ENCODE measurements at places on chromosomes 1 and 21.

DNA sequence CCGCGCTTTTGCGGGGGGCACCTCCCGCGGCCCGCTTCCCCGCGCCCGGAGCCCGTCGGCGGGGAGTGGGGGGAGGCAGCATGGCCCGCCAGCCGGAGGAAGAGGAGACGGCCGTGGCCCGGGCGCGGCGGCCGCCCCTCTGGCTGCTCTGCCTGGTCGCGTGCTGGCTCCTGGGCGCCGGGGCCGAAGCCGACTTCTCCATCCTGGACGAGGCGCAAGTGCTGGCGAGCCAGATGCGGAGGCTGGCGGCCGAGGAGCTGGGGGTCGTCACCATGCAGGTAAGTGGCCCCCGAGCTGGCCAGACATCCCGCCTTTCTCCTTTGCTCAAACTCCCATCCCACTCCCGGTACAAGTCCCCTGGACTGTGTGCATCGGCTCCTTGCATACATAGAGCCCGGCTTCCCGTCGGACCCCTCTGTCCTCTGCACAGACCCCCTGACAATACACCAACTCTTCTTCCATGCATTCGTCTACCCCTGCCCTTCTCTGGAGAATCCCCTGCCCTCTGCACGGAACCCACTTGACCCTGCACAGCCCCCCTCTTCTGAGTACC is 812 bp downstream of the CACHD1 start:
- no peak for DNase-seq

- no peak for DNase-seq
Measured at GRCh38 chr21:24027396-24027795, 1579.9 kb downstream of the MRPL39 start.

DNA sequence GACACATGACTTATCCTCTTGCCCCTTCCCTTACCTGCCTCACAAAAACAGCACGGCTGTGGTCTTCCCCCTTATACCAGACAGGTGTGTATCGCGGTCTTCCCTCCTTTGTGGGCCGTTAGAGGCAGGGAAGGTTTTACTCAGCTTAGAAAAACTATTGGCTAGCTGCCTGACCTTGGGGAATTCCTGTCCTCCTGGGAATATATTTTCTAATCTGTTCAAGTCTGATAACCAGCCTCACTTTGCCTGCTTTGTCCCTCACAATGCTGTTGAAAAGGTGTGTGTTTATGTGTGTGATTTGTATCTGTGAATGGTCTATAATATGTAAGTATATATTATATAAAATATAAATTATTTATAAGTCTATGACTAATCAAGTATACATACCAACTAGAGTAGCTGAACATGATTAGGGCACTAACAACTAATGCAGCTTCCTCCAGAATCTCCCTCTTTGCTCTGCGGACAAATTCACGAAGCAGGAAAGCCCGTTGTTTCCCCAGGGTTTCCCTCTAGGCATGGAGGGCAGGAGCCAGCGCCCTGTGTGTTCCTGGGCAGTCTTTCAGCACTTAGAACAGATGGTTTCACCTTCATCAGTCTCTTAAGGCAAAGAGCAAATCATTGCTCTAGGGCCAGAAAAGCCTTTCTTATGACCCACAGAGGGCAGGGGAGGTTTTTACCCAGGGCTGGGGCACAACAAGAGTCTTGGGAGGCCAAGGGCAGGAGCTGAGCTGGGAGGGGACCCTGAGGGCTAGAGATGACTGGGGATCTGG is 25.6 kb downstream of the SLC26A9 start:
- no peak for DNase-seq

GRCh38 chr21:41196993-41197392 is 29.0 kb downstream of the BACE2 start:
- DNase-seq = no peak

DNA sequence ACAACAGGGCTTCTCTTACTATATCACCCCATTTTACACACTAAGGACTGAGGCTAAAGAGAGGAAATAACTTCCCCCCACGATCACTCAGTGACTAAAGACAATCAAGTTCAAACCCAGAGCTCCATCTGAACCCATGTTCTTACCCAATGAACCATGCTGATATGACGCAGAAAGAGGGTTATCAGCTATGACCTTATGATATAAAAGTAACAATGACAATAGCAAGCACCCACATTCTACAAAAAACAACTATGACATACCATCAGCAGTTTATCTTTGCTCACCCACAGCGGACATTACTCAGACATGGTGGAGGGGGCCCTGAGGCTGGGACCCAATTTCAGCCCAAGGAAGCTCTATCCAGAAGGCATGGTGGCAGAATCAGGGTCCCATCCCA is 75.7 kb downstream of the PTPN14 start:
- DNase-seq = no peak

DNA sequence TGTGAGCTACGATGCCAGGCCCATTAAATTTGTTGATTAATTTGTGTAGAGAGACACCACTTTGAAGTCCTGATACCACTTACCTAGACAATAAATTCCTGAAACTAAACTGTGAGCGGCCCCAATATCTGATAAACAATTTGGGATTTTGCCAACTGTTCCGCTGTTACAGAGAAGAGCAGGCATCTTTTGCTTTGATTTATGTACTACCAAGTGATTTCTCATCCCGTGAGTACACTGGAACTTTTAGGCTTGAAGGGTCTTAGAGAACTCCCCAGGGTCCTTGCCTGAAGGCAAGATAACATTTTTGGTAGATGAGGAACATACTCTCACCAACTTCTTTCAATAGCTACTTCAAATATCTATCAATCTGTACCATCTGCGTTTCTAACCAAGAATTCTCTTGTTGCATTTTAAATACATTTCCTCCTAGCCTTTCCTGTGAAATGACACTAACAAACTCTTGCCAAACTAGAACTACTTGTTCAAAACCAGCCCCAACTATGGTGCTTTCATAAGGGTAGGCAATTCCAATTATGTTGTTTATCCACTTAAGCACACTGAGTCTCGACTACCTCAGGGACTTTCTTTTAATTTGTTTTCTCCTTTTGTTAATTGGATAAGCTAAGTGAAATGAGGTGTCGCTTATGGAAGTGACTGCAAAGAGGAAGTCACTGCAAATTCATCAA is 23.2 kb upstream of the SLC30A1 start:
- peak; percentile 48 for DNase-seq

DNA sequence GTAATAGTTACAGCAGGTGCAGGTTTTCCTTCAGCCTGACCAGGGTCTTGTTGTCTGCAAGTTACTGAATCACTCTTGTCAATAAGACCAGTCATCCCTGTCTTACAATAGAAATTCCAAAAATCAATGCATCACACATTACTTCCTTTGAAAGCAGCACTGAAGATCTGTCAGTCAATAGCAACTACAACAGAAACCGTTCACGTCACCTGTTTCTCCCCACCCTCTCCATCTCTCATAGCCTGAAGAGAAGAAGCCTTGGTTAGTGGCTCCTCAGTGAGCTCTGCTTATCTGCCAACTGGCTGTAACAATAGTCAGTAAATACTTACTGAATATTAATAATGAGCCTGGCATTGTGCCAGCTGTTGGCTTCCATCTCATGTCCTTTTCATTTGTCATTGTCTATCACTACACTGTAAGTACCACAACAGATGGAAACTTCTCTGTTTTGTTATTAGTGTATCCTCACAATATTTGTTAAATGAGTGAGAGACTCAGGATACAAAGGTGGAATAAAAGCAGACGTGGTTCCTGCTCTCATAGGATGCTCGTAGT is 195.2 kb downstream of the S1PR1 start:
- peak; percentile 60 for DNase-seq

DNA sequence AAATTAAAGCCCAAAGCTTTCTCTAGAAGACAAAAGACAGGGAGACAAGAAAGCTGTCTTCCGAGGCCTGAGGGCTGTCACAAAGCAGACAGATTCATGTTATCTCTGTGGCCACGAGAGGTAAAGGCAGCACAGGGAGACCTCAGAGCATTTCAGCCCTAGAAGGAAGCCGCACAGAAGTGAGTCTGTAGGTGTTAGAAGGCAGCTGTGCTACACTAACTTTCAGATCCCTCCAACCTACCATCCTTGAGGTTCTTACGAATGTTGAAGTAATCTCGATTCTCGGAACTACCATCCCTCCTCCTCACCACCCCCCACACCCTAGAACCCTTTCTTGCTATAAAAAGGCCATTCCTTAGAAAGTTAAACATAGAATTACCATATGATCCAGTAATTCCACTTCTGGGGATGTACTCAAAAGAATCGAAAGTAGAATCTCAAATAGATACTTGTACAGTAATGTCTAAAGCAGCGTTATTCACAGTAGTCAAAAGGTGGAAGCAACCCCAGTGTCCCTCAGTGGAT is 21.5 kb upstream of the LYST start:
- DNase-seq = no peak

DNA sequence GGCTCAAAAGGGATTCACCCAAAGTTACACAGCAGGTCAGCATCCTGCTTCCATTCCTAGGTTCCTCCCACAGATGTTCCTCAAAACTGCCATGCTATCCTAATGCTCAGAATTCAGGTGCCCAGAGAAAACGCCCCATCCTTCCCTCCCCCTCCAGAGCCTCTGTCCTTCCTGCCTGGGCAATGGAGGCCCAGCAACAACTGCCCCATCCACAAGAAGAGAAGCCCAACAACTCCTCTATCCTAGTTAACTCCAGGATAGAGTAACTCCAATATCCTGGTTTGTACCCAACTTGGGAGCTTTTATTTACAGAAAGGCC is 16.9 kb downstream of the COL9A2 start:
- no peak for DNase-seq

- DNase-seq = no peak
Measured at GRCh38 chr21:26123012-26123411, 47.6 kb downstream of the APP start.

DNA sequence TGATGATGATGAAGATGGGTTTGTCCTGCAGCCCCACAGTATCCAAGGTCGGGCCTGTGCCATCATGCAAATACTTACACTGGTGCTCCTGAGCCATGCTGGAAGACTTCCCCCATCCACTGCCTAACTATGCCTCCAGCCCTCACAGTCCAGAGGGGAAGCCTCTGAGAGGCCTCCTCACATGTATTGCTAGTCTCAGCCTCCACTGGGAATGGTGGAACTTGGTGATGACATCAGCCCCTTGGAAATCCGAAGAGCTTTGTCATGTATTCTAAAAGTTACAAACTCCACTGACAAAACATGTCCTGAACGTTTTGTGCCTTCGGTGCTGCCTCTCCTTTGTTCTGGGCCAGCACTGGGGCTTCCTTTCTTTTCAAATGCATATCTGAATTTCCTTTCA is 61.1 kb upstream of the DMRTB1 start:
- no peak for DNase-seq

DNA sequence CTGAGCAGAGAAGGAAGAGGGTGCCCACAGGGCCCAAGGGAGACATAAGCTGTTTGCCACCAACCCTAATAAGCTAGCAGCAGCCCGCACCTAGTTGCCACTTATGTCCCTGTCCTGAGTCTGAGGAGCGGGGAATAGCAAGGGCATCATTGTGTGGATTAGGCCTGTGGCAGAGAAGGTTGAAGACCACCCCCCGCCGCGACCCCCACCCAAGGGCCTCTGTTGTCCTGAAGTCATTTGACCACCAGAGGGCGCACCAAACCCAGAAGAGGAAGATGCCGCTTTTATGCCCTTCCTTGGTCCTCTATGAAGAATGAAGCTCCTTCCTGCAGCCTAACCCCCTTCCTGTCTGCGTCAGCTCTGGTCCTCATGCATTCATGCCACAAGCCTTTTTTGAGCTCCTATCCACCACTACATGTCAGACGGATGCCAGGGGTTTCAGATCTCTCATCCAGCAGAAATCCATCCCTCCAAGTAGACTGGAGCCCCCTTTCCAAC is 16.6 kb downstream of the RHBG start:
- DNase-seq = peak; percentile 65

DNA sequence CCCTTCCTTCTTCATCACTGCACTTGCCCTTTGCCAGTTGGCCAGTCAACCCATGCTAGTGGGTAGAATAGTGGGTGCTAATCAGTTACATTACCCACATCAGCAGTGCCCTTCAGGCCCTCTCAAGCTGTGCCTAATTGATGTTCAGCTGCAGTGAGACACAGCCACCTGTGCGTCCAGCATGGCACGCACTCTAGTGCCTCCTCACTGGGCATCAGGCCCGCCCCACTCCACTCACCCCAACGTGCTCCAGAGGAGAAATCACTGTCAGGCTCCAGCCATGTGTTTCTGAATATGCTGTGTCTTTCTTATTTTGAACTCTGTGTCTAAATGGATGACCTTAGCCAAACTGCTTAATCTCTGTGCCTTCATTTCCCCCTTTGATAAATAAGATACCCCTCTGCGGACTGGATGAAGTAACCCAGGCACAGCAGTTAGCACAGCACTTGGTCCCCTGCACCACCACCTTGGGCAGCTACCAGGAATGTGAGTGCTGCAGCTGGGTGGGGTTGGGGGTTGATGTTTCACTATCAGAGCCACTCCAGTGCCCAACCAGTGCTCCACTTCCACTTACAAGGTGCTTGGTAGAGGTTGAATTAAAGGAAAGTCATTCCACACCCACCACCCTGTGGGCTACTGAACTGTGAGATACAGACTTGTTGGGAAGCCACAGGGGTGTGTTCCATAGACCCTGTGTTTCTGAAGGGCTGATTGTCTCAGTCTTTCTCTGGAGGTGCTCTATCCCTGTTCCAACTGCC is 8.9 kb upstream of the ADORA3 start:
- DNase-seq = no peak

DNA sequence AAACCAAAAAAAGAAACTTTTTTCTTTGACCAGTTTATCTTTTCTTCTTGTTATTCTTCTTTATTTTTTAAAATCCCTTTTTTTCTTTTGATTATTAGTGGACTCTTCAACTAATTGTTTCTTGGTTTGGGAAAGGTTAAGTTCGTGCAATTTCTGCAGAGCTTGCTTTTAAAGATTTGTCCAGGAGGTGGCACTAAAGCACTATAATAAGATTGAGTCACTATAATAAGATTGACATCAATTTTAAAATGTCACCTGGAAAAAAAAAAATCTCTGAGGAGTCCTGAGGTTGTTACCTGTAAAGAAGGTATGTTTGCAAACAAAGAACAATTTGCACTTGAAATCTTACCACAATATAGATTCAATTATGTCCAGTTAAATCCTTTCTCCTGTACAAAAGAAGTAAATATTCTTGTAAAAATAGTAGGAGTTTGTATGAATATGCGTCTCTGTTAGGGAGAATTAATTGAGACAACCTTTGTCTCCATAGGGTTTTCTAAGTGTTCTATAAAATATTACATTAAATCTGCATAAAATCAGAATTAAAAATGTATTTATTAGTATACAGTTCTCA is 166.7 kb downstream of the ADGRL4 start:
- DNase-seq = peak; percentile 56

GRCh38 chr1:171646249-171646560 is 6.3 kb downstream of the MYOC start:
- no peak for DNase-seq

- no peak for DNase-seq
Measured at GRCh38 chr1:50450861-50451653, 27.8 kb upstream of the DMRTA2 start.

- no peak for DNase-seq
Measured at GRCh38 chr1:53369761-53370160, 41.9 kb upstream of the LRP8 start.

All from NCI-H1105 (cell line).